ENCODE measurements at places on chromosomes 2 and 18.

- DNase-seq, result no peak
Measured at GRCh38 chr2:170123593-170123992, 54.4 kb upstream of the MYO3B start.

GRCh38 chr18:28095041-28095440 is 81.9 kb downstream of the CDH2 start:
- no peak for DNase-seq

DNA sequence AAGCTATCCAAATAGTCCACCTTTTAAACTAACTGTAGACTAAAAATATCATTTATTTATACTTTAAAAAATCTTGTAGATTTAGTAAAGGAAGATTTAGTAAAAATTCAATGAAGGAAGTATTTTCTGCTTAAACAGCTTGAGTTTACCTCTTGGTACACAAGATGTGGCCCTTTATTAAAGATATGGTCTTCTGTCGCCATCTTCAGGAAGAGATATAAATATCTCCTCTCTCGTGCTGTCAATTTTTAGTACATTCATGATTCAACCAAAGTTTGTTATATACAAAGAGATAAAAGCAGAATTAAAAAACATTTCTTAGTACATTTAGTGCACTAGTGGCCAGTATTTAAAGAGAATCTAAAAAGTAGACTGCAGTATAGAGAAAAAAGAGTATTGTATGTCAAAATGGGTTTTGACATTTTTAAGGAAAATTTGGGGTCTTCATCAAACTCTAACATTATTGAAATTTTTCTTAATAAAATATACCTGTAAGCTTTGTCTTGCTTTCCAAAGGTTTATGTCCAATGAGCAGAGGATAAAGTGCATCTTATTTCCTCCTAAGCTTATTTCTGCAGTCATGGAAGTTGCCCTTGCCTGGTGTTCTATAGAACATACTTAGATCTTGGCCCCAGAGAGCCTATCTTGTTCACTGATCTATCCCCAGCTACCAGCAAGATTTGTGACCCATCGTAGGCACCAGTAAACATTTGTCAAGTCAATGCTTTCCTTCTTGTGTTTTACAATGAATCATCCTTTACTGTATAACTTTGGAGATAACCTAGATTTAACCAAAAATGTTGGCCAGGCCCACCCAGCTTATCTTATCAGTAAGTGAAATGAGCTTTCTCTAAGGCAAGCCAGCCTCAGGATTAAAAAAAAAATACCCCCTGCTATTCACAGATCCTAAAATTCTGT is 18.5 kb upstream of the EML6 start:
- no peak for DNase-seq

DNA sequence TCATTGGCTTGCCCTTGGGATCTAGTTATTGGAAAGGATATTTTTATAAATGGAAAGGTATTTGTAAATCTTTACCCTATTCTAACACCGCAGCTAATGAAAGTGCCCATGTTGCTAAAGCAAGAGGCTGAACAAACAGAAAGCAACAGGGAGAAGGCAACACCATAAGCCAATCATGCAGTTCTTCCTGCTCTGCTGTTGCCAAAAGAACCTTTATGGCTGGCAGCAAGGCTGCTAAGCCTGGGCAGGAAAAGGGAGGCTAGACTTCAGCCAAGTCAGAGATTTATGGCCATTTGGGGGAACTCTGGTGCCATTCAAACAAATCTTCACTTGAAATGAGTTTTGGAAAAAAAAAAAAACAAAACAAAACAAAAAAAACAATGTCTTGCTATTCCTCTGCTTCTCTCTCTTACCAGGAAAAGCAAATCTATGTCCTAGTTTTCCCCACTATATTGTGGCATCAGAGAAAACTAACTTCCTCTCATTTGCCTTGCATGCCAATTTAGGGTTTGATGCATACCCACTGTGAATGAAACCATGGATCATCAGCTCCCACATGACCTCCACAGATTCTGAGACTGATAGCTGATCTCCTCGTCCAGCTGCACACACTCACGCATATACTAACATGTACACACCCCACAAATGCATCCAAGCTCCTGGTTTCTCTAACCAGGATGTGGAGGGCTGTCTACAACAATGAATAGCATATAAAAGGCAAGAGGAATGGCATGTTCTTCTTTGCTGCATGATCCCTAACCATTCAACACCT is 179.3 kb downstream of the C1D start:
- no peak for DNase-seq

- DNase-seq, result no peak
Measured at GRCh38 chr2:222976521-222977061, 75.4 kb upstream of the KCNE4 start.

DNA sequence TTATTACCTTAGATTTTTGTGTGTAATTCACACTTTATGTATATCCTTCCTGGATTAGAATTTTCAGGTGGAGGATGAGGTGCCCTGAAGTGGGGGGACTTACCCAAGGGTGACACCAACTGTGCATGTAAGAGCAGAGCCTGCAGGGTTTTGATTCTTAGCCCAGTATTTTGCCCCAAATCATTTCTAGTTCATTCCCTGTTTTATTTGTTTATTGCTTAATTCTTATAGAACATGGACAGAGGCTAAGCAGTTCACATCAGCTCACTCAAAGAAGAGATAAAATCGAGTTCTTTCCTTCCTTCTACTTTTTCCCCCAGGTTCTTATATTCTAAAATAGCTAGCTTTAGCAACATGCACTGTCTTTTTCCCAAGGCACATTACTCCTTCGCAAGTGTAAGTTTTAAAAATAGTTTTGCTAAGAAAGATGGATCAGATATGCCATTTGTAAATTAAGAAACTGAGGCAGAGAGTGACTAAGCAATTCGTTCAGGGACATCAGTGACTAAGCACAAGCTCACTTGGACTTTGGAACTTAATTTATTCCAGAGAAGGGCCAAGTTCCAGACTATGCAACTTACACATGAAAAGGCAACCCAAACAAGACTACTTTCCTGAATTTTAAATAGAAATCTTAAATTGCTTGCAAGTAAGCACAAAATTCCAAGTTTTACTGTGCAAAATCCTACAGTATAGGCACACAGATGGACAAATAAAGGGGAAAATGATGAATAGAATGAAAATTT is 427.9 kb upstream of the POU3F3 start:
- DNase-seq, result no peak

DNA sequence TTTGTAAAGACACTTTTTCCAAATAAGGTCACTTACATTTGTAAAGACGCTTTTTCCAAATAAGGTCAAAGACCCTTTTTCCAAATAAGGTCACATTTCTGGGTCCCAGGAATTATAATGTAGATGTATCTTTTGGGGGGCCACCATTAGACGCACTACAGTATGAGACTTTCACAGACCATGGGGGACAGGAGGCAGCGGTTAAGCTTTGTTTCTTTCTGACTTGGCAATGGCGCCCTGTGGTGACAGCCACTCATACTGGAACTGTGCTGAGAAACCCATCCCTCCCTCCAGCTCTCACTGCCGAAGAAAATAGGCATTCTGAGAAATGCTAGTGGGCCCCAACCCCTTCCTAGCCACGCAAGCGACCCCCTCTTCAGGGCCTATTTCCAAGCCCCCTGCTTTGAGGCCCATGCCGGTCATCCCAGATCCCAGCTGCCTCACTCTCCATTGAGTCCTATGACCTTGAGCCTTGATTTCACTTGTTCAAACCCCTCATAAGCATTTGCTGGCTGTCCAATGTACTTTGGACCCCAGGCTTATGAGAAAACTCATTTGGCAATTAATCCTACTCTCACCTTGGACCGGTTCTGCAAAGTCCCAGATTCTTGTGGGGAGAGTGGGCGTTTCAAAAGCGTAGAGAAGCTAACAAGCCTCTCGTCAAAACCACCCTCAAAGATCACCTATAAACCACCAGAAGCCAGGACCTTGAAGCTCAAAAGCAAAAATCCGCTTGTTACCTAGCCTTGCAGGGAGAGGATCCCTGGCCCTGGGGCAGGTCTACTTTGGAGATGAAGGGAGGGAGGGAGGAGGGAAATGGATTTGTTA is 11.3 kb upstream of the SPATA3 start:
- DNase-seq, result peak; percentile 37

DNA sequence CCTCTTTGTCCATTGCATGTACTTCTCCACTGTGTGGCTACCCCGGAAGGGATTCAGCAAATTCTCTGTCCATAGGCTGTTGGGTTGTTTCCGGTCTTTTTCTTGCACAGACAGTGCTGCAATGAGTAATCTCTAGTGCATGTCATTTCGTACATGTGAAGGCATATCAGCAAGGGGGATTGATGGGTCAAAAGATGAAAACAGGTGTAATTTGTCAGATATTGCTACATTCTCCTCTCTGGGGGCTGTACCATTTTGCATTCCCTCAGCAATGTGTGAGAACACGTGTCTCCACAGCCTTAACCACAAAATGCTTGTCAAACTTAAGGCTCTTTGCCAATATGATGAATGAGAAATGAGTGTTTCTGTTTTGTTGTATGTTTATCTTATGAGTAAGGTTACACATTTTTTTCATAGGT is 60.5 kb downstream of the KLHL29 start:
- DNase-seq, result no peak

- no peak for DNase-seq
Measured at GRCh38 chr2:100317634-100318033, 4.7 kb downstream of the LONRF2 start.

- DNase-seq, result no peak
Measured at GRCh38 chr2:102704531-102704930, 57.3 kb upstream of the TMEM182 start.

GRCh38 chr2:54092940-54093339 is 22.5 kb upstream of the ACYP2 start:
- DNase-seq, result no peak

GRCh38 chr18:44851856-44852621 is 171.4 kb downstream of the SETBP1 start:
- DNase-seq, result no peak

GRCh38 chr2:38394041-38394440 is 17.0 kb upstream of the ATL2 start:
- DNase-seq, result no peak

DNA sequence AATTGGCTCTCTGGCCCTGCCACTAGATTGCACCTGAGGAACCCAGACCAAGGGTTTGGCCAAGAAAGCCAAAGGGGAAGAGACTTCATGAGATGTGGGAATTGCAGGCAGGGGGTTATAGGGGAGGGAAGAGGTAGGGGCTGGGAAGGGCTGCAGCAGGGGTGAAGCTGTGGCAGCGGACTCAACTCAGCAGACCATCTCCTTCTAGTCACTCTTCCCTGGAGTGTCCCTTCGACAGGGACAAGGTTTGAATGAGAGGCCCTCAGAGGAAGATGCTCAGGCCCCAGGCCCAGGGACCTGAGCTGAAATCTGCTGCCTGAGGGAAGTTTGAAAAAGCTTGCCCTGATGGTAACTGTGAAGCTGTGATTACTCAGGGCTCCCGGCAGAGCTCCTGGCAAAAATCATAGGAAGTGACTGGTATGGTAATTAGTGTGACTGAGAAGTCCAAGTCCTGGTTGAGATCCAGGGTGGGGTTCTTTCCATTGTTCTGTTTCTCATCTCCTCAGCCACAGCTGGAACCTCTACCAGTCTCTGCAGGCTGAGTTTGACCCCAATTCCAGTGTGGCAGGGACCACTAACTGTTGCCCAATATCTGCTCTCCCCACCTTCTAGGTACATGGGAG is 300.9 kb downstream of the CYP26B1 start:
- DNase-seq, result no peak

- no peak for DNase-seq
Measured at GRCh38 chr2:155997538-155997937, 335.0 kb downstream of the NR4A2 start.

DNA sequence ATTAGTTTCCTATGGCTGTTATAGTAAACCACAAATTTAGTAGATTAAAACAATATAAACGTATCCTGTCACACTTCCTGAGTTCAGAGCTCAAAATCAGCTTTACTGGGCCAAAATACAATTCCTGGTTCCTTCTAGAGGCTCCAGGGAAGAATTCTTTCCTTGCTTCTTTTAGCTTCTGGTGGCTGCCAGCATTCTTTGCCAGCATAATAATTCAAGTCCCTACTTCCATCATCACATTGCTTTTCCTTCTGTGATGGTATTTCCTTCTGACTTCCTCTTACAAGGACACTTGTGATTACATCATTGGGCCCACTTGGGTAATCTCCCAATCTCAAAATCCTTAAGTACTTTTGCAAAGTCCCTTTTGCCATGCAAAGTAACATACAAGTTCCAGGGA is 40.6 kb downstream of the MOB4 start:
- no peak for DNase-seq

DNA sequence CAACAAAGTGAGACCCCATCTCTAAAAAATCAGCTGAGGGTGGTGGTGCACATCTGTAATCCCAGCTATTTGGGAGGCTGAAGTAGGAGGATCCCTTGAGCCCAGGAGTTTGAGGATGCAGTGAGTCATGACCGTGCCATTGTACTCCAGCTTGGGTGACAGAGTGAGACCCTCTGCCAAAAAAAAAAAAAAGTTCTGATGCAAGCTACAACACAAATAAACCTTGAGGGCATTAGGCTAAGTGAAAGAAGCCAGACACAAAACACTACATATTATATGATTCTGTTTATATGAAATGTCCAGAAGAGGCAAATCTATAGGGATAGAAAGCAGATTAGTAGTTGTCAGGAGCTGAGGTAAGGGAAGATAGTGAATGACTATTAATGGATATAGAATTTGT is 13.0 kb downstream of the YWHAQ start:
- DNase-seq, result no peak

DNA sequence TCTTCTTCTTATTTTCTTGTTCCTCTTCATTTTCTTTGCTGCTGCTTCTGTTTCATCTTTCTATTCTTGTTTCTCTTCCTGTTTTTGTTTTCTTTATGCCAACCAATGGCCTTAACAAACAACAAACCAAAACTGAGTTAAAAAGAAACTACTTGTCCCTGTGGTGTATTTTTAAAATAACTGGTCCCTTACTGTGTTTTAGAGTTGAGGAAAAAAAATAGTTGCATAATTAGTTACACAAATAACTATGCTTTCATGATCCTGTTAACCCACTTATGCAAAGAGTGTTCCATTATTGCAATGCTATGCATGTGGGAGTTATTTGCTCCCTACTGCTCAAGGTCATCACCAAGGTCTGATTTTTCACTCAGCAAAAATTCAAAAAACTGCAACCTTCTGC is 39.5 kb upstream of the IMP4 start:
- DNase-seq, result no peak

DNA sequence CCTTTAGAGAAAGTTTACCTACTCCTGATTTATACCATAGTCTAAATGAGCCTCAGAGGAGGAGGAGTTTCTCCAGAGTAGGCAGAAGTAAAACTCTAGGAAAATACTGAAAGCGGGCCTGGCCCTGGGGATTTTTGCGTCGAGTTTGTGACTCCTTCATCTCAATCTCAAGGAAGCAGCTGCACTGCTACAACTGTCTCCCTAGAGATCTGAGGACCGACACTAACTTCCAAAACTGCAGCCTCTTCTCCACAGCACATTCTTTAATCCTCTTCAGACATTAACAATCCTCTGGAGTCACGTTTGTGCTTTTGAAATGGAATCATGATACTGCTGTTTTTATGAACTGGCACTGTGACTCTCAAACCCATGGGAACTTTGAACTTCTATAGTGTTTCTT is 281.4 kb downstream of the KCNS3 start:
- no peak for DNase-seq

DNA sequence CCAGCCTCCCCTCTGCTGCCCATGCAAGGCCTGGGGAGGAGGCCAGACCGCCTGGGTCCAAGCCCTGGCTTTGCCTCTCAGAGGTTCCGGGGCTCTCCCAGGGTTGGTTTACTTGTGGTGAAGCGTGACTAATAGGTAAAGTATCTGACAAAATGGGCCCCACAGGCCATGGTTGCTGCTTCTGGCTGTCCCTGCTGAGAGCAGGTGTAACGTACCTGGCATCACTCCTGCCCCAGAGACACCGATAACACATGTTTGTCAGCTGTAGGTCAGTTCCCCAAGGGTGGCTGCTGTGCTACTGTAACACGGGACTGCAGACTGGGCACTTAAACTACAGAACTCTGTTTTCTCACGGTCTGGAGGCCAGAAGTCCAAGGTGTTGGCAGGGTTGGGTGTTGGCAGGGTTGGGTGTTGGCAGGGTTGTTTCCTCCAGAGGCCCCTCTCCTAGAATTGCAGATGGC is 34.1 kb downstream of the ODC1 start:
- DNase-seq, result no peak

Data from stimulated activated CD8-positive, alpha-beta memory T cell treated with anti-CD3 and anti-CD28 coated beads, Interleukin-7, amount 100 ng/mL, for 24 hours (primary cell).